ENCODE measurements at places on chromosomes 3 and 15.
A peak's percentile ranks its signal among the peaks of the same experiment; 100 is the strongest.

DNA sequence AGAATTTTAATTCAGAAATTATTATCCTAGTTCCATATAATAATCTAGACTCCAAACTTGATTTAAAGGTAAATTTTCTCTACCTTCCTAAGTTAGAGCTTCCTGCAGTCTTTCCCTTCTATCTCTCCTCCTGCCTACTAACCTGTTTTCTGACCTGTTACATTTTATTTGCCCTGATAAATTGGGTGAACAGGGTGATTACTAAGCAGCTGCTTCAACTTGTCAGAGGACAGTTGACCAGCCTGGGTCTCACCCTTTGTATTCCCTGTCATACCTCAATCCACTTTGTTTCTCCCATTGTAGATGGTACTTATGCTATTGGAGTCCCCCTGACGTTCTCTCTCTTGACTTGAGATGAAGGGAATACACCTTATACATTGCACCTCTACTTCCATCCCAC lies 28.4 kb upstream of the MYRIP start:
- no peak for DNase-seq

- DNase-seq = no peak
These were observed 566 bp upstream of the MKRN3 start for GRCh38 chr15:23564821-23565394.

DNA sequence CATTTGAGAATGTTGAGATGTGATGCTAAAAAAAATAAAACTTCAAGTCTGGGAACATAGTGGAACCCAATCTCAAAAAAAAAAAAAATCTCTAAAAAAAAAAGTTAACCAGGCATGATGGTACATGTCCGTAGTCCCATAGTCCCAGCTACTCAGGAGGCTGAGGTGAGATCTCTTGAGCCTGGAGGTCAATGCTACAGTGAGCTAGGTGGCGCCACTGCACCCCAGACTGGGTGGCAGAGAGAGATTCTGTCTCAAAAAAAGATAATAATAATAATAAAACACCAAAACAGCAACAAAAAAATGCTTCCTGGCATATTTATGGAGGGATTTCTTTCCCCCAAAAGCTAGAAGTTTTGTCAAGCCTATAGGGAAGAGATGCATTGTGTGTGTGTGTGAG lies 361.6 kb downstream of the ROBO1 start:
- DNase-seq = no peak

GRCh38 chr15:46413799-46414198 lies 779.0 kb downstream of the SQOR start:
- DNase-seq = no peak

DNA sequence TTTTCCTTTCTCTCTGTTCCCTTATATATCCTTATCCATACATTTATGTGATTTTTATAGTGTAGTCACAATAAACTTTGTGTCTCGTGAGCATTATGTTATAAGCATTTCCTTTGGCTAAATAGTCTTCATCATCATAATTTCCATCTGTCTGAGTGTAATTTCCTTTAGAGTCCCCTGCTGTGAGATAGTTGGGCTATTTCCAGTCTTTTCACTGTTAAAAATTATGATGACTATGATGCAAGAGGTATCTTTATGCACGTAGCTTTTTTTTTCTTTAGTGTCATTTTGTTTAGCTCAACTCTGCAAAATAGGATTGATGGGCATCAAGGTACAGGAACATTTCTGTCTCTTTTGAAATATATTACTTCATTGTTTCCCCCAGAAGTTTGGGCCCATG lies 26.9 kb upstream of the CA12 start:
- no peak for DNase-seq

DNA sequence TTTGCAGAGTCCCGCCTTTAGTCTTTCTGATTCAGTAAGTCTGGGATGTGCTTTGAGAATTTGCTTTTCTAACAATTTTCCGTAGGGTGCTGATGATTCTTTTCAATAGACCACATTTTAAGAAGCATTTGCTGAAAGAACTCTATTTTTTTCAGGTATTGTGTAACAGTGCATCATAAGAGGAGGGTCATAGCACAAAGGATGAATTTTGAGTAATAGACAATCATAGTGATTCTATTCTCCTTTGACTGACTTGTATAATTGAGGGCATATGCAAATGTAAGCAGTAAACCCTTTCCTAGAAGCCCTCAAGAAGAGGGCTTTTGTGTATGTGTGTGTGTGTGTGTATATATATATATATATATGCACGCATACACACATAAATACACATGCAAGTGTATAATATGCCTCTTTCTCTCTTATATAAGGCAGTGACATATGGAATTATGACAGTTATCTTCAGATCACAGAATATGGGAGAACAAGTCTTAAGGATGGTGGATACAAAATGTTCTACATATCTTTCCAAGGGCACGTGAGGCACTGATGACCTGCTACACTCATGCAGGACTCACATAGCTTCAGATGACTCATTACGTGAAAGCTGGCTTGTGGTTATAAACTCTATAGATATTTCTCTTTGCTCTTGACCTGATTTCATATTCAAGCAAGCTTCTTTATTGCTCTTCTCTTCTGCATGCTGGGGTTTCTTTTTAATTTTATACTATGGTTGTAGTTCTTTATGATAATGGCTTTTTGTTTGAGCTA lies 6.5 kb upstream of the PLSCR1 start:
- DNase-seq = no peak

GRCh38 chr3:153171918-153172317 lies 9.9 kb downstream of the RAP2B start:
- DNase-seq = no peak

GRCh38 chr3:145015253-145015652 lies 1043.6 kb downstream of the DIPK2A start:
- no peak for DNase-seq

- no peak for DNase-seq
These were observed 22.3 kb upstream of the GNB4 start for GRCh38 chr3:179473565-179473964.

- peak; percentile 3 for DNase-seq
These were observed 117.5 kb downstream of the PDCD6IP start for GRCh38 chr3:33915796-33916546.

- DNase-seq = no peak
These were observed 64.2 kb downstream of the TBC1D5 start for GRCh38 chr3:17678116-17678741.

DNA sequence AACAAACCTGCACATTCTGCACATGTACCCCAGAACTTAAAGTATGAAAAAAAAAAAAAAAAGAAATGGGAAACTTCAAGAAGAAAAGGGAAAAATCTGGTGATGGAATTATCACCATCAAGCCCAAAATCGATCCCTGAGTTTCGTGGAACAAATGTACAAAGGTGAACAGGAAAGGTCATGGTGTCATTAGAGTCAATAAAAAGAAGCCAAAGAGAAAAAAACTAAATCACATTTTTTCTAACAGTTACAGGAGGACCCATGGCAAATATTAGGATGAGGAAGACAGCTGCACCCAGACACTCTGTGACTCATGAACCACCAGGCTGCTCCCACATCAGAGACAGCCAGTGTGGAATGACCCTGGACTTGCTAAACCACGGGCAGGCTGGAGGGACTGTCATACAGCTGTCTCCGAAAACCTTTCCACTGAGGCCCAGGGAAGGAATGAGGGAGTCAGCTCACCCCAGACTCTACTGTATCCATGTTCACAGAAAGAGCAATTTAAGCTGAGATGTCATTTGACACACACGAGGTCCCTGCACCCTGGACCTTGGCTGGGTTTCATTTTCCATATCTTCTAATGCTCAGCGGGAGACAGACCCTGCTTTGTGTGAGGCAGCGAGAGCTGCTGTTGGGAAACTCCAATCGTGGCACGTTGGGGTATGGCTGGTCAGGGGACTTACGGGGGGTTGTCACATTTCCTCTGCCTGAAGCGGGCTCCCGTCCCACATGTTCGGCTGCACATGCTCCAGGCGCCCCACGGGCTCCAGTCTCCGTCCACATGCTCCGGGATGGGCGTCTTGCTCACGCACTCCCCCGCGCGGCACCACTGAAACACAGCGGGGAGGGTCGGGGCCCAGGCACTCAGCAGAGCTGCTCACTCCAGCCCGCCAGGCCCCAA lies 210.2 kb downstream of the ADAMTS17 start:
- DNase-seq = no peak

- DNase-seq = no peak
These were observed 81.5 kb upstream of the PRICKLE2 start for GRCh38 chr3:64306745-64307144.

- DNase-seq = no peak
These were observed 36.2 kb upstream of the FILIP1L start for GRCh38 chr3:100150473-100150872.
